ENCODE measurements at places on chromosomes 4 and X.

- peak; percentile 90 for DNase-seq
Measured at GRCh38 chr4:6747294-6748051, 31.5 kb downstream of the BLOC1S4 start.

GRCh38 chr4:167897116-167897515 lies 195.2 kb upstream of the ANXA10 start:
- DNase-seq, result no peak

- DNase-seq, result no peak
Measured at GRCh38 chrX:12934850-12935249, 28.4 kb downstream of the TLR8 start.

DNA sequence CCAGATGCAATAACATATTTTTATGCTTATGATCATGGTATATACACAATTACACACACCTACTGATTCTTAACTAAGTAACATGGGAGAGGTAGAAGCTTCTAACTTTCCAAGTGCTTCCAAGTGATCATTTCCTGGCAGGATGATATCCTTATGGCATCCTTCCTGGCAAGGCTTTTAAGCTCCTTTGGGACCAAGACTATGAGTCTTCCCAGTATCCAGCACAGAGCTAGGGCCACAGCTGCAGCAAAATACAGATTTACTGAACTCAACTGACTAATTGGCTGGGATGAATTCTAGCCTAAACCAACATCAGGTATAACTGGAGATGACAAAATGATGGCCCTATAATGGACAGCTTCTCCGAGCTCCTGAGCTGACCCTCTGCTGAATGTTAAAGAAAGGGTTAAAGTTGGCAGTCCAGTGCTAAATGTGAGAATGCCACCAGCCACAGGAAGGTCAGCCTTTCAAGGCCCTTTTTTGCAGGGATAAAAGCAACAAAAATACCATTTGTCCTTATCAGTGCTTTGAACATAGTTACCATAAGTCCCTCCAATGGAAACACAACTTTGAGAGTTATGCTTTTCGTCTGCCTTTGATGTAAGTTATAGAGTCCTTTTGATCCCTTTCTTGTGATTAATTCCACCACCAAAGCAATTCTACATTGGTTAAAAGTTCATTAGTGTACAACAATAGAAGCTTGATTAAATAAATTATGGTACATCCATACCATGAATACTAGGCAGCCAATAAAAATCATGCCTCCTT lies 73.4 kb downstream of the MGST2 start:
- no peak for DNase-seq

DNA sequence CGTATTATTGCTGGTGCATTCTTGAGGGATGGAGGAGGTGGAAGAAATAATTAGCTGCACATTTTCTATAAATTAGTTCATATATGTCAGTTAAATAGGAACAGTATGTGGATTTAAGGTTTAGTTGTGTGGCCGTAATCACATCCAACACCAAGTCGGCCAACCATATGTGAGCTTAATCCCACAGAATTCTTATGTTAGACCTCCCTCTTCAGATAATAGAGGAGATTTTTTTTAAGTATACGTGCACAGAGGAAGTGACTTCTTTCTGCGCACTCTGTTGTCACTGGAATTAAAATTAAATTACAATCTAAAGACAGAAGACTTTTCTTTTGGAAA lies 2.1 kb downstream of the SEPTIN11 start:
- DNase-seq, result no peak

DNA sequence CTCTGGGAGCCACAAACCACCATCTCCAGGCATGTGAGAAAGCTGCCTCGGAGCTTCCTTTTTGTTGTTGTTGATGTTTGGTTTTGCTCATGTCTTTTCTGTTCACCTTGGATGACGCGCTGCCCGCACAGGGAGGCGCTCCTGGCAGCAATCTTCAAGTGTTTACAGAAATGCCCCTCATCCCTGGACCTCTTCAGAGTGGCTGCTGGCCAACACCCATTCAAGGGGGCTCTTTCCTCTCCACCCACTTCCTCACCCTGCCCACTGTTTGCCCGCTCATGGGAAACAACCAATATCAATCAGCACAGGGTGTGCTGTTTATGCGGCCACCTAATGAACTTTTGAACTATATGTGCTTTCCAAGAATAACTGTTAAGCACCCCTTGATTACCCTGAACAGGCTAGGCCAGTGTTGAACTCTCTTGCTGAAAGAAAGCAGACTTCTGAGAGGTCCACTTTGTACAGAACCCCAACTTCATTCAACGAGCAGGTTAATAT lies 355.1 kb upstream of the CLNK start:
- no peak for DNase-seq

DNA sequence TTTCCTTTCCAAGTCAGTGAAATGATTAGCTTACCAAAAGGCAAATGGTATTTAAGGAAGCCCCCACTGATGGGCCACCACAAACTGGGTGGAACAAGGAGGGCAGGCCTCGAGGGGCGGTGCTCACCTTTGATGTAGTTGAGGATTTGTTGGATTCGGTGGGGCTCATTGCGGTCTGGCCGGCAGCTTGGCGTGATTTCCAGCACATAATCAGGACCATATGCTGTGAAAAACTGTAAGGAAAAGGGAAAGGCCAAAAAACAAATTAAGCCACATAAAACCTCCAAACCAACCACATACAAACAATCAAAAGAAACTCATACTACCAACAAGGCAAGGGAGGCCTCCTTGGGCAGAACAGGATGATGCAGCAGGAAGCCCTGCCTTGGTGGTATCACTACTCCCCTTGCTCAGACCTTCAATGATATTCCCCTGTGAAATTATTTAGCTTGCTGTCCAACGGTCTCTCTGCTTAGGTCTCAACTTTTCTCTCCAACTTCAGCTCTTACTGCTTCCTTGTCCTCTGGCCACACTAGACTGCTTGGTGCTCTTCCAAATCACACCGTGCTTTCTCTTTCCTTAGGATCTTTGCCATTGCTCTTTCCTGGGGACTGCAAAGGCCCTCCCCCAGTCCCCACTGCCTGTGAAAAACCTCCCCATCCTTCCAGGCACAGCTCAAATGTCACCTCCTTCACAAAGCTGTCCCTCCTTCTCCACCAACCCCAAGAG lies 46.1 kb upstream of the CITED1 start:
- DNase-seq, result no peak

DNA sequence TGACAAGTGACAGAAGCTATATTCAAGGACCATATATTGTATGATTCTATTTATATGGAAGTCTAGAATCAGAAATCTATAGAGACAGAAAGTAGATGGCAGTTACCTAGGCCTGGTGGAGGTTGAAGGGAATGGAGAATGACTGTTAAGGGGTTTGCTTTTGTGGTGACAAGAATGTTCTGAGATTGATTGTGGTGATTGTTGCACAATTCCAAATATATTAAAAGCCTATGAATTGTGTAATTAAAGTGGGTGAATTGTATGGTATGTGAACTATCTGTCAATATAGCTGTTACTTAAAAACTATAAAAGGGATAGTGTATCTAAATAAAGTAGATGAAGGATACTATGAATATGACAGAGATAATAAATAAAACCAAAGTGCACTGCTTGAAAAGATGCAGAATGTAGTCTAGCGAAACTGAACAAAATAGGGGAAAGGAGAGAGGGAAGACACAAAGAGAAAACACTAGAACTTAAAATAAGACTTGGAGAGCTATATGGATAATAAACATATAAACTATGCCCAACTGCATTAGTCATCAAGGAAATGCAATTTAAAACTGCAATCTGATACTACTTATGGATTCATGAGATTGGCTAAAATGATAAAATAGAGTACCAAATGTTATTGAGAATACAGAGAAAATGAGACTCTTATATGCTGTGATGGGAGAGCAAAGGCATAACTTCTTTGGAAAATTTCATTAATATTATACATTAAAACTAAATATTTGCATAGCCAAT lies 82.1 kb upstream of the BANK1 start:
- no peak for DNase-seq

DNA sequence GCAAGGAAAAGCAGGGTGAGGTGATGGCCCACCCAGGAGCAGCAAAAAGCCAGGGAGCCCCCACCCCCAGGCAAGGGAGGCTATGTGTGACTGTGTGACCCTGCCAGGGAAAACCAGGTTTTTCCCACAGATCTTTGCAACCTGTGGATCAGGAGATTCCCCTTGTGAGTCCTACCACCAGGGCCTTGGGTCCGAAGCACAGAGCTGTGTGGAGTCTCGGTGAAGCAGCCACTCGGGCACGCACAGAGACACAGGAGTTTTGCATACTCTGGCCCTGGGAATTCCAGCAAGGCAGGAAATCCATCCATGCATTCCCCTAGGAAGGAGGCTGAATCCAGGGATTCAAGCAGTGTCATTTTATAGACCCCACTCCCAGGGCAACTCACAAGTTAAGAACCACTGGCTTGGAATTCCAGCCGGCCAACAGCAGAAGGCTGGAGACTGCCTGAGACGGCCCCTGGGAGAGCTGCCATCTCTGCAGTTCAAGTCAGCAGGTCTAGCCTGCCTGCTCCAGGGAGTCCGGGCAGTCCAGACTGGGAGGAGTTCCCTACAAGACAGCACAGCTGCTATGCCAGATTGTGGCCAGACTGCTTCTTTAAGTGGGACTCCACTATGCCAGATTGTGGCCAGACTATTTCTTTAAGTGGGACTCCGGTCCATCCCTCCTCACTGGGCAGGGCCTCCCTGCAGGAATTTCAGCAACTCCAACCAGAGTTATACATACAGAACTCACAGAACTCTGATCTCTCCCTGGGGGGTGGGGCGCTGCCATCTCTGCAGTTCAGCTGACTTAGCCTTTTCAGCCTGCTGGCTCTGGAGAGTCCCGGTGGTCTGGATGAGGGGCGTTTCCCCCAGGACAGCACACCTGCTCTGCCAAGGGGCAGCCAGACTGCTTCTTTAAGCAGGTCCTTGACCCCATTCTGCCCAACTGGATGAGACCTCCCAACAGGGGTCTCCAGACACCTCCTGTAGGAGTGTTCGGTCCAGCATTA lies 85.1 kb upstream of the ADAD1 start:
- no peak for DNase-seq

DNA sequence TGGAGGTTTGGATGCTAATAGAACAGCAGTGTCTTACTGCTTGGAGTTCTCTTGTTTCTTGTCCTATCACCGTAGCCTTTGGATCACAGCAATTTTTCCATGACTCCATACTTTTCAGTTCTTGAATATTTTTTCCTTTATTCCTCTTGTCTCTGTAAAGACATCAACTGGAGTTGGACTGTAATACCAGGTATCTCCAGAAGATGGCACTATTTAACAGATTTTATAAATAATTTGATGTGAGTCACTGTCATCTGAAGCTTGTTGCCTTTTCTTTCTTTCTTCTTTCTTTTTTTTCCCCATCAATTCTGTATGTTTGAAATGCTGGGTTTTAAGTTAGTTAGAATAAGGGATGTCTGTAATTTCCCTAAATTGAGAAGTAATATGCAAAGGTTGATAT lies 24.1 kb downstream of the HPRT1 start:
- DNase-seq, result no peak

DNA sequence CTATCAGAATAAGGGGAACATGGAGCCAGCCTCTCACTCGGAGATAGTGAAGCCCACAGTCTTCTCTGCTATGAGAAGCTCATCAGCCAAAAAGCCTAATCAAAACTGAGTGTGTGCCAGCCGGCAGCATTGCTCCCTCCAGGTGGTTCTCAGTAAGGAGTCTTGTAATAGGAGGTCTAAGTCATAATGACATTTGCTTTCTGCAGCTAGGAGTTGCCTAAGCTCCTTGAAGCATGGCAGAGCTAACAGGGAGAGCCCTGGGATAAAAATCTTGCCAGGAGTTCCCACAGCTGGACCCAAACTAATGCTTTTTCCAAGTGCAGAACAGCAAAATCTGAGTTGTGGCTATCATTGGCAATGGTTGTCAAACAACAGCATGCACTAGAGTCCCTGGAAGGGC lies 245.2 kb downstream of the SPATA18 start:
- no peak for DNase-seq

GRCh38 chrX:153488231-153488914 lies 6.4 kb upstream of the BGN start:
- DNase-seq, result no peak

DNA sequence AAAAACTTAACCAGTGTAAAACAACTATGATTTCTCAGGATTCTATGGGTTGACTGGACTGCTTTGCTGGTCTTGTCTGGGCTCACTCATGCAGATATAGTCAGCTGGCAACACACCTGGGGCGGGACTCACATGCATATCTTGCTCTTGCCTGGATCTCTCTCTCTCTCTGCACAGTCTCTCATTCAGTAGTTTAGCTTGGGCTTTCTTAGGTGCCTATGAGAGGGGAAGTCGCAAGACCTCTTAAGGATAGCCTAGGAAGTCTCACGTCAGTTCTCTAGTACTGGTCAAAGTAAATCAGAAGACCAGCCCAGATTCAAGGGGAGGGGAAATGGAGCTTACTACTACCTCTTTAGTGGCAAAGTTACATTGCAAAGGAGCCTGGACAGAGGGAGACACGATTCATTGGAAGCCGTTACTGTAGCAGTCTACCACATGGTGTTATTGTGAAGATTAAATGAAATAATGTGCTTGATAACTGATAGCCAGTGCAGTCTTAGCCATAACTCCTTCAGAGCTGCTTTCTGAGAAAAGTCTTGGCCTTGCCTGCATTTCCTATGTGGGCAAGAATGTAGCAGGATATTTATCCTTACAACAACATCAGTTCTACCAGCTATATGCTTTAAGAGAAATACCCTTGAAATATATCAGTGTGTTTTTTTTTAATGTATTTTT lies 2.1 kb downstream of the COPS4 start:
- no peak for DNase-seq

GRCh38 chrX:9515973-9516538 lies 51.2 kb downstream of the TBL1X start:
- no peak for DNase-seq

GRCh38 chr4:54392479-54392878 lies 163.4 kb downstream of the PDGFRA start:
- no peak for DNase-seq

GRCh38 chr4:22991576-22991975 lies 298.8 kb downstream of the GBA3 start:
- DNase-seq, result no peak

GRCh38 chr4:89214308-89214707 lies 93.3 kb downstream of the GPRIN3 start:
- no peak for DNase-seq

DNA sequence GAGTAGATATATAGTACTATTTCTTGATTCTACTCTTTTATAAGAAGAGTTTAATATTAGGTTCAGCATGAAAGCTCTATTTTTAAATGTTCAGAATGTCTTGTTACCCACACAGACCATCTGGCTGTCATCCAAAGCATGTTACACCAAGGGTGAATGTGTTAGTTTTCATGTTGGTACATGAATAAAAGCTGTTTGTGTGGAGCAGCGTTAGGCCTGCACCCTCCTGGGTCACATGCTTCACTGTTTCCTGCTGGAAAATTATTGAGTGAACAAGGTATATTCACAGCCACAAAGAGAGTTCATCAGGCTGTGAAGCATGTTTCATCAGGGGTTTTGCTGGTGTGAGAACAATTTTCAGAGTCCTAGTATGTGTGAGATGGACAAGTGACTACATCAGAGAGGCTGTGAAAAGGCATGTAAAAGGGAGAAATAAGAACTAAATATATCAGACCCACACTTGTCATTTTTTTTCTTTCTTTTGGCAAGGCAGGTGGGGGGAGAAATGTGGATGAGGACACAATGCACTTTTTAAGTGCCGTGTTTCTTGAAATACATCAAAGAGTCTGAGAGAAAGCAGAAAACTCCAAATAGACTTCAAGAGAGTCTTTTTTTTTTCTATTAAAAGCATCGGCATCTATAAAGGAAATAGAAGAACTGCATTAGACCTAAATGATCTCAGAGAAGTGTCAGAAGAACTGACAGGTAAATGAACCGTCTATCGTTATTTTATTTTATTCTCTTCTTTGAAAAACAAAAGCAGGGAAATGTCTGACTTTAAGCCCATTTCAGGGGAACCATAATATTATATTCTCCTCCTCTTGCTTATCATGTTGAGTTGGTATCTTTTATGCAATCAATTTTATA lies 2429.7 kb downstream of the PCDH7 start:
- no peak for DNase-seq

GRCh38 chr4:100168521-100168920 lies 21.7 kb downstream of the DDIT4L start:
- no peak for DNase-seq
